A673 (cell line): ENCODE measurements at places on chromosomes 12 and 14. TPM values are rescaled to one million over a fixed set of nuclear protein-coding genes. Genes with fewer than 3 reads are reported as not detected.
A peak's percentile ranks its signal among the peaks of the same experiment; 100 is the strongest.

SPX gene
- 0.28 and 0.85 TPM in 2 replicates for total RNA-seq

DNA sequence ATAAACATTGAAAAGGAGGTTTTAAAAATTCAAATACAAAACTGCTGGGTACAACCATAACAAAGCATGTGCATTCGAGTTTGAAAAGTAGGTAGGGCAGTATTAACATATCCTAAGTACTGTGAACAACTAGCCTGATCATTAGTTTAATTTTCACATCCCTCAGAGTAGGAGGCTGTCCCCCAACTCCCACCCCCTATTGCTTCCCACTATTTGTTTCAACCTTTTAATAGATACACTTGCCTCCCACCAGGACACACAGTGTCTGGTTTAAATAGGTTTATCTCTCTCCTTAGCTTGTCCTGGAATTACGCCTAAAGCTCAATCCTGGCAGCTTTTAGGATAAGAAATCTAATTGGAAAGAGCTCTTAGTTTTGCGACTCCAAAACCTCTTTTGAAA lies 2.1 kb downstream of the TAOK3 start:
- H3K4me1 ChIP-seq = peaks cover 24% of the 10 kb centered on the region
- H3K4me3 ChIP-seq = peak overlapping the region; percentile 85
- no peaks in the 10 kb centered on the region for H3K36me3 ChIP-seq
- peak overlapping the region; percentile 43 for H3K27ac ChIP-seq
- DNase-seq = no peak
- no peaks in the 10 kb centered on the region for H3K27me3 ChIP-seq

- no peak overlapping the region for H3K4me3 ChIP-seq
- H3K27me3 ChIP-seq = no peaks in the 10 kb centered on the region
- no peaks in the 10 kb centered on the region for H3K36me3 ChIP-seq
- H3K4me1 ChIP-seq = no peaks in the 10 kb centered on the region
- no peak for DNase-seq
- H3K27ac ChIP-seq = no peak overlapping the region
Measured at GRCh38 chr12:124174451-124175348, 120.2 kb upstream of the RFLNA start.

INHBC gene
- not detected in 2 replicates for total RNA-seq

EEA1 gene
- total RNA-seq = 33.2 and 35.7 TPM in 2 replicates

DNA sequence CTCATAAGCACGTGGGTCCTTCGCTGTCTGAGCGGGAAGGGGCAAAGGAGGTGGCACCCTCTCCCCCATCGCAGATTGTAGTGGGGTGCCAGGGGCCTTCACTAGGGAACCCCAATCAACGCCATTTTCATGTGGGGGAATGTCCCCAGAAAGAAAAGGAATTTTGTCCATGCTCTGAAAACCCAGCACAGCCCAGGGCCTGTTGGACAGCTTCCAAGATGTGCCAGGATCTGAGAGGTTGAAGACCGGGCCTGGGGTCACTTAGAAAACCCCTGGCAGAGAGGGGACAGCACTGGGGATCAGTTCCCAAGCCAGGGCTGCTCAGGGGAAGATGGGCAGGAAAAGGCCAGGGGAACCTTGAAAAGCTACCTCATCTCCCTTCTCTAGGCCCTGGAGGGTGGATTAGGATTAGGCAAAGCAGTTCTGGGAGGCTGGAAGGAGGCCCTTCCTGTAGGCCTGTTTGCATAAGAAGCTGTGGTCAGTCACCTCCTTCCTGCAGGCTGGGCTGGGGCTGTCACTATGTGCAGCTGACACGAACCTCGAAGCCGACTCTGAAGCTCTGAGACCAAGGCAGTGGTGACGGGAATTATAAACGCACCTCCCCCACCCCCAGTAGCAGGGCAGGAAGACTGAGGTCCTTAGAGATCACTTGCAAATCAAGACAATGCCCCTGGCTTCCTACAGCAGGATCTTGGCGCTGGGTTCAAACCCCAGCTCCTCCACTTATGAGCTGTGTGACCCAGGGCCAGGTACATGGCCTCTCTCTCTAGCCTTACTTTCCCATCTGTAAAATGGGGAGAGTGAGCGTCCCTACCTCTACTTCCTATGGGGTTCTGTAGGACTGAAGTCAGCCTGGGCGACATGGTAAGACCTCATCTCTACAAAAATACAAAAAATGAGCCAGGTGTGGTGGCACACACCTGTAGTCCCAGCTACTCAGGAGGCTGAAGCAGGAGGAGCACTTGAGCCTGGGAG lies 29.0 kb downstream of the TESC start:
- no peak overlapping the region for H3K4me3 ChIP-seq
- H3K4me1 ChIP-seq = no peaks in the 10 kb centered on the region
- no peak for DNase-seq
- H3K36me3 ChIP-seq = no peaks in the 10 kb centered on the region
- H3K27ac ChIP-seq = no peak overlapping the region

SOX5 gene
- total RNA-seq = 11.9 and 16.5 TPM in 2 replicates

DNA sequence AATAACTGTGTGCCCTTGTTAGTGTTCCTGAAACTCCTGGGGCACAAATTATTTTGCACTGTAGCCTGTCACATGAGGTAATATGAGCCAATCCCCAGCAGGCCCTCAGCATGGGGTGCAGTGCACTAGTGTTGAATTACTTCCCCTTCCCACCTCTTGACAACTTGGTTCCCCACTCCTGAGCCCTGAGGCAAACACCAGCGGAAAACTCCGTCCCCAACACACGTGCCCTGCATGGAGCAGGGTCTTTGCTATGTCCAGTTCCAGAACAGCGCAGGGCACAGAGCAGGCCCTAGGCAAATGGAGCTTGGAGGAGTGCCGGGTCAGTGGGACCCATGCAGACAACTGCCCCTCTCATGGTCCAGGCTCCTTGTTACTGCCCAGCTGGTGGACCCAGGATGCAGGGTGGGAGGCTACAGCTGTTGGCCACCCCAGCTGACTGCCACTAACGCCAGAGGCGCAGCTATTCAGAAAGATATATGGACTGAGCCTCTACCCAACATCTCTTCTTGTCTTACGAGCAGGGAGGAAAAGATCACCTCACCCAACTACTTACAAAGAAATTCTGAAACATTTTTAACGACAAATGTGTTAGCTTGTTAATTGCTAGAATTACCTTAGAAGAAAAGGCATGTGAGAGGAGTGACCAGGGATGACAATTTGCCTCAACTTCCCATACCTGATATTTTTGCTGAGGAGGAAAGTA lies 71.6 kb downstream of the NT5DC3 start:
- H3K27ac ChIP-seq = peak overlapping the region; percentile 49
- H3K4me1 ChIP-seq = peaks cover 8% of the 10 kb centered on the region
- no peaks in the 10 kb centered on the region for H3K27me3 ChIP-seq
- DNase-seq = peak; percentile 58

- H3K4me3 ChIP-seq = no peak overlapping the region
- no peak overlapping the region for H3K27ac ChIP-seq
- no peak for DNase-seq
- no peaks in the 10 kb centered on the region for H3K36me3 ChIP-seq
- H3K4me1 ChIP-seq = peaks cover 8% of the 10 kb centered on the region
Measured at GRCh38 chr14:84477996-84478395, 1051.9 kb upstream of the FLRT2 start.

CLEC4D gene
- total RNA-seq = not detected in 2 replicates

DNA sequence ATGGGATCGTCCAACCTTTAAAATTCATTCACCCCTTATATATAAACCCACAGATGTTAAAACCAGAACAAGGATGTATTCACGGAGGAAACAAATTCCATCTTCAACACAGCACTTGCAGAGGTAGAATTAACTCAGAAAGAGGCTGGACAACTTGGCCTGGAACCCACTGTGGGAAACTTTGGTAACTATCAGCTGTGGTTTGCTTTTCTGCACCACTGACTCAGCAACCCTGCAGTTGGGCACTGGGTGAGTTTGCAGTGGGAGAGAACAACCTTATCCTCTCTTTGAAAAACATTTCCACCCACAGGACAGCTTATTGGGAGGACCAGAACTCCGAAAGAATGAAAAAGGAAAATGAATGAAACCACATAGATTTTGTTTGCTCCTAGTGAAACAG lies 66.3 kb downstream of the ZNF664 start:
- no peak for DNase-seq
- H3K4me3 ChIP-seq = no peak overlapping the region
- no peaks in the 10 kb centered on the region for H3K27me3 ChIP-seq
- H3K27ac ChIP-seq = no peak overlapping the region

SLC25A47 gene
- total RNA-seq = not detected in 2 replicates

DNA sequence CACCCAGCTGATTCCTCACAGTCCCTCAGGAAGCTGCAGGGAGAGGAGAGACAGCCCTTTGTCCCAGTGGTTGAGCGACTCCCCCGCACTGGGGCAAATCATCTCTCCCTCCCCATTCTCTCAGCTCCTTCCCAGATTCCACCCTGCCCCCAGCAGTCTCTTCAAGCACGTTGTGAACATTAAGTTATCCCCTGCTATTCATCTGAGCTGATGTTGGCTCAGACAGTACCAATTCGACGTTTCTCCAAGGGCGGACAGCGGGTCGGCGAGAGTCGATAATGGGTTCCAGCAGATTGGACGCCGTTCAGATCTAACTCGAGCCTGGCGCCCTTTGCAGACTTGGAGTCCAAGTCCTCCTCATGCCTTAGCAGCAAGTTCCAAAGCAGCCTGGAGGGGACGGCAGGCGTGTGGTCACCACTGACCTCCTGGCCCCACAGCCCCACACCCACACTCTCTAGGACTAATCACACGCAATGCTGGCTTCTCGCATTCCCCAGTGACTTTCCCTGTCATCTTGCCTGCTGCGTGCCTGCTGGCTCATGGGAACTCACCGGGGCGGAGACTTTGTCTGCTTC lies 245.9 kb downstream of the CHST11 start:
- no peaks in the 10 kb centered on the region for H3K4me1 ChIP-seq
- H3K27ac ChIP-seq = no peak overlapping the region
- H3K36me3 ChIP-seq = no peaks in the 10 kb centered on the region
- H3K4me3 ChIP-seq = no peak overlapping the region
- no peak for DNase-seq

SRRM4 gene
- not detected in 2 replicates for total RNA-seq

DNA sequence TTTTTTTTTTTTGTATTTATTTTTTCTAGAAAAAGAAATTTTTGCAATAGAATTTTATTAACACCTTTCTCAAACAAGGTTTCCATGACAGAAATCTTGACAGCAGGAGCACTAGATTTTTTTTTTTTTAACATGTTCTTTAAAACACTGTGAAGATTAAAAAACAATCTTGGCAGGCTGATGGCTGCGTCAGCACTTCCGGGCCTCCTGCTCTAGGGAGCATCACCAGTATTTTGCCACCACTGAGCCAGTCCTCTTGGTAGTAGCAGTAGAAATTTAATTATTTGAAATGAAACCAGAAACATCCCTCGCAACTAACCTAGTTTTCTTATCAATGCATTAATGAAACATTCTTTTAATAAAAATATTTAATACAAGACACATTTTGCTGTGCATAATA lies 99.6 kb downstream of the APAF1 start:
- H3K27ac ChIP-seq = no peak overlapping the region
- H3K27me3 ChIP-seq = no peaks in the 10 kb centered on the region

- H3K27me3 ChIP-seq = peaks cover 9% of the 10 kb centered on the region
- H3K27ac ChIP-seq = no peak overlapping the region
- H3K36me3 ChIP-seq = no peaks in the 10 kb centered on the region
- no peak overlapping the region for H3K4me3 ChIP-seq
Measured at GRCh38 chr12:94690198-94690771, 39.9 kb upstream of the TMCC3 start.

DNA sequence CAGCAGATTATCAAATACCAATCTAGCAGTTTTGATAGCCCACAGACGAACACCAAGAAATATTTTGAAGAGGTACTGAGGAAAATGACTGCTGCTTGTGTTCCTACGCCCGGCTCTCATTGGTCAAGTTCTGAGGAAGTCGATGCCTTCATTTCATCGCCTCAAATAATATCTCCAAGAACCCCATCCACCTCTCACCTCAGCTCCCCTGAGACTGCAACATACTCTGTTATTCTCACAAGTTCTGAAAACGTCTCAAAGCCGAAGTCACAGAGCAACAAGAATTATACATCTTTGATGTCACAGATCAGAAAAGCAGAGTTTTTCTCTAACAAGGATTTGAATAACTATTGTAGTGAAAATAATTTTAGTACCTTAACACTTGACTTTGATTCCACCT lies 55.5 kb upstream of the BCAT1 start:
- no peaks in the 10 kb centered on the region for H3K36me3 ChIP-seq
- no peak for DNase-seq
- H3K27ac ChIP-seq = no peak overlapping the region

DNA sequence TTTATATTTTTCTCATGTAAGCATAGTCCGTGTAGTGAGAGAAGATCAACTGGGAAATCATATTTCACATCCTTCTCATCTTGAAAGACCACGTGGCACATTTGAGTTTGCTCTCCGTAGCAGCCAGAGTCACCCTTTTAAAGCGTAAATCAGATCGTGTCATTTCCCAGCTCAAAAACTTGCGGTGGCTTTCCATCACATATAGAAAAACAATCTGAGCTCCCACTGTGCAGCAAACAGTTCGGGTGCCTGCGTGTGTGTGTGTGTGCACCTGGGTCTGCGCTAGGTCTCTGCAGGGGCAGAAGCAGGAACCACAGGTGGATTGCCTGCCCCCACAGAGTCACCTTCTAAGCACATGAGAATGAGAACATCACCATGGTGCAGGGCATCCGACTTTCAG lies 338.2 kb downstream of the TRHDE start:
- no peak overlapping the region for H3K27ac ChIP-seq
- no peak for DNase-seq
- H3K27me3 ChIP-seq = no peaks in the 10 kb centered on the region
- no peak overlapping the region for H3K4me3 ChIP-seq
- H3K36me3 ChIP-seq = no peaks in the 10 kb centered on the region

DNA sequence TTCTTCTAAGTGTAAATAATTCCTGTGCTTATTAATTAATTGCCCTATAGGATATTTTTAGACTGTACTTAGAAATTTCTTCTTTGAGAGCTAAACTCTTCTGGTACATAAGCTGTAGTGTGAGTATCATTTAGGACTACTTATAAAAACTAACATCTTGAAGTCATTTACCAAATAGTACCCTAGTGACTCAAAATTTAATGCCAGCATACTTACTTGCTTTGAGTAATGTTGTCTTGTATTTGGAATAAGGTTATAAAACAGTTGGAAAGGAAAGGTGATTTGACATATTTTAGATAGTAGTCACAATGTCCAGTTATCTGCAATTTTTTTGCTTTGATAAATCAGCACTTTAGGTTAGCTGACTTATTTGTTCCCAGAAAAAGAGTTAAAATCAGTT lies 39.1 kb downstream of the SPATA7 start:
- H3K4me3 ChIP-seq = no peak overlapping the region
- H3K27me3 ChIP-seq = no peaks in the 10 kb centered on the region
- no peaks in the 10 kb centered on the region for H3K36me3 ChIP-seq
- DNase-seq = no peak
- H3K4me1 ChIP-seq = no peaks in the 10 kb centered on the region
- H3K27ac ChIP-seq = no peak overlapping the region

PRKAG1 gene
- 50.7 and 59.6 TPM in 2 replicates for total RNA-seq

PRH2 gene
- total RNA-seq = not detected in 2 replicates

RPS26 gene
- total RNA-seq = 51.9 and 69.9 TPM in 2 replicates

PTGER2 gene
- not detected in 2 replicates for total RNA-seq

BEST3 gene
- total RNA-seq = 0.50 and 0.69 TPM in 2 replicates

SLC10A1 gene
- total RNA-seq = not detected in 2 replicates
